Chondrocyte (in vitro differentiated cells): ENCODE measurements at places on chromosomes 12 and 14. TPM values are rescaled to one million over a fixed set of nuclear protein-coding genes. Genes with fewer than 3 reads are reported as not detected.

CAMKK2 gene
- total RNA-seq, result 33.7 to 42.7 TPM (median 36.0 TPM) in 3 replicates

DNA sequence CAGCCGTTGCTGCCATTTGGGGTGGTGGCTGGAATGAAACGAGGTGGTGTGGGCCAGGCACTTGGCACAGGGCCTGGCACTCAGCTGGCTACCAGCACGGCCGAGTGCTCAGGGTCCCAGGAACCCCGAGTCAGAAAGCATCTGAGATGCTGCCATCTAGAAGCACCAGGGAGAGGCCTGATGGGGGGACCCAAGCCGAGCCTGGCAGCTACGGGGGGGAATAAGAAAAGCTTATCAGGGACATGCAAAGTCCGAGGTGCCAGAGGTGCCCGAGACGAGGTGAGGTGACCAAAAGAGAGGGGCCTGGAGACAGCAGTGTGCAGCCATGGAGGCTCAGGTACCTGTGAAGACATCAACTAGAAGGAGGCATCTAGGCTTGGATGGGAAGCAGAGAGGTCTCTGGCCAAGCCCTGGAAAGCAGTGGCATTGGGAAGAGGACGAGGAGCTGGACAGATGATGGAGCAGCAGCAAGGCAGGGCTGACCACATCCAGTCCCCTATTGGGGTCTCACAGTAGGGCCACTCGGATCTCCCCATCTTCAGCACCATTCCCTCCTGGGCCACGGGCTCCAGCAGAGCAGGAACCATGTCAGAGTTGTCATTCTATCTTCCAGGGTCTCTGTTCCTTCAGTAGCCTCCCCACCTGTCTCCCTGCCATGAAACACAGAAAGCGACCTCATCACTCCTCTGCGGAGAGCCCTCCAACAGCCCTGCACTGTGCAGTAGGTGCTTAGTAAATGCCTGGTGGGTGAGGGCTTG is 59.3 kb upstream of the DIO3 start:
- H3K27ac ChIP-seq, result no peak overlapping the region
- no peaks in the 10 kb centered on the region for H3K4me1 ChIP-seq
- no peak overlapping the region for H3K4me3 ChIP-seq
- H3K27me3 ChIP-seq, result peaks cover 34% of the 10 kb centered on the region
- no peaks in the 10 kb centered on the region for H3K36me3 ChIP-seq
- peak; percentile 50 for DNase-seq

GRCh38 chr12:98980508-98980907 is 335.4 kb downstream of the APAF1 start:
- H3K36me3 ChIP-seq, result no peaks in the 10 kb centered on the region
- H3K4me1 ChIP-seq, result no peaks in the 10 kb centered on the region
- no peak overlapping the region for H3K4me3 ChIP-seq
- peaks cover 12% of the 10 kb centered on the region for H3K27me3 ChIP-seq
- no peak overlapping the region for H3K27ac ChIP-seq

- H3K4me1 ChIP-seq, result no peaks in the 10 kb centered on the region
- no peak overlapping the region for H3K27ac ChIP-seq
- DNase-seq, result no peak
- H3K27me3 ChIP-seq, result peaks cover 73% of the 10 kb centered on the region
- H3K36me3 ChIP-seq, result no peaks in the 10 kb centered on the region
Measured at GRCh38 chr12:52655251-52655650, 3.2 kb upstream of the KRT2 start.

DNA sequence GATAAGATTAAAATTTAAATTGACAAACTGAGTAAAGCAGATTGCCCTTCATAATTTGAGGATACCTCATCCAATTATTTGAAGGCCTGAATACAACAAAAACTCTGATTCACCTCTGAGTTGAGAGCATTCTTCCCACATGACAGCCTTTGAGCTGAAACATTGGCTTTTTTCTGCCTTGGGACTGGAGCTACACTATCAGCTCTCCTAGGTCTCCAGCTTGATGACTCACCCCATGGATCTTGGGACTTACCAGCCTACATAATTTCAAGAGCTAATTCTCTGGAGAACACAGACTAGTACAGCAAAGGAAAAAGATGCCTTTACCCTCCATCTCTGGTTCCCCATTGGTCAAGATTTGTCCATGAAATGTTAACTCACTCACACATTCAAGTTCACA is 555.1 kb downstream of the FOXG1 start:
- no peaks in the 10 kb centered on the region for H3K27me3 ChIP-seq
- no peak overlapping the region for H3K4me3 ChIP-seq
- DNase-seq, result no peak
- H3K4me1 ChIP-seq, result no peaks in the 10 kb centered on the region
- no peaks in the 10 kb centered on the region for H3K36me3 ChIP-seq
- no peak overlapping the region for H3K27ac ChIP-seq
